ENCODE measurements at places on chromosomes 12 and 14.

DNA sequence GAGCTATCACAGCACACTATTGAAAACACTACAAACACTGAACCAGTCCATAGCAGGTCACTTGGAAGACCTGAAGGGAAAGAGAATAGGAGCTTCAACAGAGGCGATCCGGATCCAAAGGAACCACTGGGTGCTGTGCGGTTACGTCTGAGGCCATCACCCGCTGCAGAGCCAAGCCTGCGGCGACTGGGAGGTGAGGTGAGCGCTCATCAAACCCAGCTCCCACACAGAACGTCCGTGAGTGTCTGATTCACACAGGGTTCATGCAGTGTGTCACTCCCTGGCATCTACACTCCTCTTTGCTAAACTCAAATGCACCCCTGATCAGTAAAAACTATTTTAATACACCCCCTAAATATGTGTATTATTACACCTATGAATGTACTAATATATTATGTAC, 64.1 kb downstream of the TMEM132D start:
- DNase-seq = no peak

GRCh38 chr12:128914908-128915563, 61.8 kb downstream of the GLT1D1 start:
- DNase-seq = peak; percentile 32

- no peak for DNase-seq
Measured at GRCh38 chr14:81534510-81535074, 939 bp upstream of the SEL1L start.

DNA sequence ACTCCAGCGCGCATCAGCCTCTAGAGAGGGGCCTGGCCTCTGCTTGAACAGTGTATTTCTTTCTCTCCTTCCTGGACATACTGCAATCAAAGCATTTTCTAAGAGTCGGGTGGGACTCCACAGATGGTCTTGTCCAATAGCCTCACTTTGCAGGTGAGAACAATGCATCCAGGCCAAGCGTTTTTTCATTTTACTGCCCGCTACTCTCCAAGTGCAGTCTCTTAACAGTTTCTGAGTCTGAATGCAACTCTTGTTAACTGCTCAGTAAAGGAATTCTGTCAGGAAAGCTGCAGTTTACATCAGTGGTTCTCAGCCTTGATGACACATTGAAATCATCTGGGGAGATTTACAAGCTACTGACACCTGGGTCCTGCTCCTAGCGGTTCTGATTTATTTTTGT, 57.0 kb downstream of the IRF2BPL start:
- DNase-seq = no peak

DNA sequence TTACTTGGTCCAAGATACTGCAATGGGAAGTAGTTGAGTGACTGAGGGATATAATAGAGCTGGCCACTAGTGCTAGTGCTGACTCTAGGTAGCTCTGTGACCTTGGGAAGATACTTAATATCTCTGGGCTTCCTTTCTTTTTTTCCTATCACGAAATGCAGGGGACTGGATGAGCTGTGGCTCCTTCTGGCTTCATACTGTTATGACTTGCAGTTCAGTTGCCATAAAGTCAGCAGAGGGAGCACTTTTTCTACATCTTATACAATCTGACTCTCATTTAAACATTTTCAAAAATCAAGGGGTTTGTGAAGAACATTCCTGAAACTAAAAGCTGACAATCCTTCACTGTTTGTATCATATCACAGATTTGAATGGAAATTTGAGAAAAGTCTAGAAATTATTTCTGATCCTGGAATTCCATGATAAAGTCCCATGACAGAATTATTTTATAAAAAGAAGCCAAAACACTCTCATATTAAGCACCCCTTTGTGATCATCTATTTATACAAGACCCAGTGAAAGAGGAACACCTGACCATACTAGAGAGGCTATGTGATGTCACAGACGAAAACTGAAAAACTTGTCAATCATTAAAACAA, 5.3 kb downstream of the BHLHE41 start:
- DNase-seq = no peak

DNA sequence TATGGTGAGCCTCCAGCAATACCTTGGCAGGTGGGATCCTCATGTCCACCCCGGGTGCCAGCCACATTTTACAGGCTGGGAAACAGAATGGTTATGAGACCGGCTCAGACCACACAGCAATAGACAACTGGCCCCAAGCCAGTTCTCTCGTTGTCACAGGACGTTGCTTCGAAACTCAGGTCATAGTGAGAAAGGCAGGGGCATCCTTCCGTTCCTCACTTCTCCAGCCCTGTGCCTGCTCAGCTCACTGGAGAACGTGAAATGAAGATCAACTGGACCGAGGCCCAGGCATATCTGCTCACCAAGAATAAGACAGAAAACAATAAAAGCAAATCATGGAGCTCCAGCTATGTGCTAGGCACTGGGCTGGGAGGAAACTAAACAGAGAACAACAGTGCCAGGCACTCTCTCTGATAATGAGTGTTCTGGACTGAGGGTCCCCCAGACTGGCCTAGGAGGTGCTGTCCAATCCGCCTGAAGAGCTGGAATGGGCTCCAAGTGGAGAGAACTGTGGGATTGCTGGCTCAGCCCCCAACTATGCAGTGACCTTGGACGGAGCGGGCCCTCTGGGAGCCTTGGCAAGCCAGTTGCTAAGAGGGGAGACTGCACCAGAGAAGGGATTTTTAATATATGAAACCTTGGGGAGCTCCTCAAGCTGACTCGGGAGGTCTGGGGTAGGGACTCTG, 18.8 kb upstream of the FAIM2 start:
- no peak for DNase-seq

DNA sequence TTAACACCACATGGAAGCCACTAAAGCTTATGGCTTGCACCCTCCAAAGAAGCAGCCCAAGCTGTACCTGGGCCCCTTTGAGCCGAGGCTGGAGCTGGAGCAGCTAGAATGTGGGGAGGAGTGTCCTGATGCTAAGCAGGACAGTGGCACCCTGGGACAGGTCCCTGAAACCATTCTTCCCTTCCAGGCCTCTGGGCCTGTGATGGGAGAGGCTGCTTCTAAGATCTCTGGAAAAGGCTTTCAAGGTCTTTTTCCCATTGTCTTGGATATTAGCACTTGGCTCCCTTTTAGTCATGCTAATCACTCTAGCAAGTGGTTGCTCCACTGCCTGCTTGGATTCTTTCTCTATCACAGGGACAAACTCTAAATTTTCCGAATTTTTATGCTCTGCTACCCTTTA, 40.9 kb downstream of the OSBPL8 start:
- DNase-seq = no peak

DNA sequence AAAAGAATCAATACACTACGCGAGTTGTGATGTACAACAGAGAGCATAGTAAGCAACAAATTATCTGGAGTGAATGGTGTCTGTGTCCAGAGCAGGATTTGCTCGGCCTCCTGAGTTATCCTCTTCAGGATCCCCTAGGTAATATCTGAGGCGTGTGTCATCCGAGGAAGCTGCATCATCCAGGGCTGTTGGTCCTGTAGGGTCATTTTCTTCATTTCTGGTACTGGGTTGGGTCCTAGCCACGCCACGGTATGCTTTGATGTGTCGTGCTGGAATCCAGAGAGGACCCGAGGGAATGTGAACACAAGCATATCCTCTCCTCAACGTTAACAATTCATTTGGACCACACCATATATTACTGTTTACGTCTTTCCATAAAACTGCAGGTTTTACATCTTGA, 19.0 kb upstream of the CLEC4E start:
- no peak for DNase-seq

GRCh38 chr14:95220663-95221231, 63.4 kb upstream of the DICER1 start:
- DNase-seq = no peak

DNA sequence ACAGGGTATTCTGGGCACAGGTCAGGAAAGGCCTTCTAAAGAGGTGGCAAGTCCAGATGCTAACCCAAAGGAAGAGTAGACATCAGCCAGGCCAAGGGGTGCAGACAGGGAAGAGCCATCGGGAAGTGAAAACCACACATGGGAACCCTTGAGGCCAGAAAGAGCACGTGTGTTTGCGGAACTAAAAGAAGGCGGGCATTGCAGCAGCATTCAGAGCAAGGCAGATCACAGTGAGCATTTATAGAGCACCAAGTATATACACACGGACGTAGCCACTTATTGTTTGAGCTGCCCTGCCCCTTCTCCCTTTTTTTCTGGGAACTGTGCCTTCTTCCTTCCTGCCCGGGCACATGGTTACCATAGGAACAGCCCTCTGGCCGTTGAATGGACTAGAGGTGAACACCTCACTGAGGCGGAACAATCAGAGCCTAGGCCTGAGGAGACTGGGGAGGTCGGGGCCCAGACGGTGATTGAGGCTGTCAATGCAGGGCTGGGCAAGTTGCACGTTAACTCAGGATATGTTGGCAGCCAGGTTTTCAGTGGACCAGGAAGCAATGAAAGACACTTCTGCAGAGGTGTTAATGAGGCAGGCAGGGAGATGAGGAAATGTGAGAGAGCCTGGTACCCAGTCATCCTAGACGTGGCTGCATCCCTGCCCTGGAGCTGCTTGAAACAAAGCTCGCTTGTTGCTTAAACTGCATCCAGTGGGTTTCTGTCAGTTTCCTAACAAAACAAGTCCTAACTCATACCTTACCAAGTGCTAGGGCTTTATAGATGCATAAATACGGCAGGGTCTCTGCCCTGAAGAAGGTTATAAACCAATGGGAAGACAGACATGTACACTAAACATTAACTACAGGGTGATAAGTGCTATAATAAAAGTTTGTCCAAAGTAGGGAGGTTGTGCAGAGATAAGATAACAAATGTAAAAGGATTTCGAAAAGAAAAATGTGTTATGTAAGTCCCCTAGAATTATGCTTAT, 34.2 kb downstream of the MOAP1 start:
- DNase-seq = no peak

GRCh38 chr12:107567876-107568619, 117.6 kb upstream of the PWP1 start:
- DNase-seq = no peak

DNA sequence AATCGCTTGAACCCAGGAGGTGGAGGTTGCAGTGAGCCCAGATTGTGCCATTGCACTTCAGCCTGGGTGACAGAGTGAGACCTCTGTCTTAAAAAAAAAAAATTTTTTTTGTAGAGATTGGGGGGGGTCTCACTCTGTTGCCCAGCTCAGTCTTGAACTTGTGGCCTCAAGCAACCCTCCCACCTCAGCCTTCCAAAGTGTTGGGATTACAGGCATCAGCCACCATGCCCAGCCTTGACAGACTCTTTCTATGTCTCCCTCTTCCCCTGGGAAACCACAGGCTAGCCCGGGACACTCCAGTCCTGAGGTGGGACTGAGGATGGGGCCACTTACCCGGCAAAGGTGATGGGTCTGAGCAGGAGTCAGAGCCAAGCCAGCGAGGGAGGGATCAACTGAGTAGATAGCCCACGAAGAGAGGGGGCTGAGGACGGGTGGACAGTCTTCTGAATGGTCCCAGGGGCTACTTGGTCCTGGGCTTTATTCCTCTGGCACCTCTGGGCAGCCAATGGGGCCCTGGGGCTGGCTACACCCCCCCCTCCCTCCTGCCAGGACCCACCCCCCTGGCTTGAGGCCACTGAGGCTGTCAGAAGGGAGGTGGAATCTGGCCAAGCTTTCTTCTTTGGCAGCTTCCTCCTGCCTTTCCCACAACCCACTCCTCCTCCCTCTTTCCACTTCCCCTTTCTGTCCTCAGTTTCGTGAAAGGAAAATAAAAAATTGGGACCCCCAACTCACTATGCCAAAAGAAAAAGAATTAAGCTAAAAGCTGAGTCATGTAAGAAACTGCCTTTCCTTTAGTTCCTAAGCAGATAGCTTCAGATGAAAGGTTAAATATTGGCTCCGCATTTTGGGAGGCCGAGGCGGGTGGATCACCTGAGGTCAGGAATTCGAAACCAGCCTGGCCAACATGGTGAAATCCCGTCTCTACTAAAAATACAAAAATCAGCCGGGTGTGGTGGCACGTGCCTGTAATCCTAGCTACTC, at the start of gene SDS:
Gene SDS (minus strand): TSS at position 453 of the 981 bp plus-strand sequence. CDS start 4,179 bp downstream, outside the sequence.
- DNase-seq = no peak

GRCh38 chr12:94795520-94795919, 145.2 kb upstream of the TMCC3 start:
- DNase-seq = no peak

DNA sequence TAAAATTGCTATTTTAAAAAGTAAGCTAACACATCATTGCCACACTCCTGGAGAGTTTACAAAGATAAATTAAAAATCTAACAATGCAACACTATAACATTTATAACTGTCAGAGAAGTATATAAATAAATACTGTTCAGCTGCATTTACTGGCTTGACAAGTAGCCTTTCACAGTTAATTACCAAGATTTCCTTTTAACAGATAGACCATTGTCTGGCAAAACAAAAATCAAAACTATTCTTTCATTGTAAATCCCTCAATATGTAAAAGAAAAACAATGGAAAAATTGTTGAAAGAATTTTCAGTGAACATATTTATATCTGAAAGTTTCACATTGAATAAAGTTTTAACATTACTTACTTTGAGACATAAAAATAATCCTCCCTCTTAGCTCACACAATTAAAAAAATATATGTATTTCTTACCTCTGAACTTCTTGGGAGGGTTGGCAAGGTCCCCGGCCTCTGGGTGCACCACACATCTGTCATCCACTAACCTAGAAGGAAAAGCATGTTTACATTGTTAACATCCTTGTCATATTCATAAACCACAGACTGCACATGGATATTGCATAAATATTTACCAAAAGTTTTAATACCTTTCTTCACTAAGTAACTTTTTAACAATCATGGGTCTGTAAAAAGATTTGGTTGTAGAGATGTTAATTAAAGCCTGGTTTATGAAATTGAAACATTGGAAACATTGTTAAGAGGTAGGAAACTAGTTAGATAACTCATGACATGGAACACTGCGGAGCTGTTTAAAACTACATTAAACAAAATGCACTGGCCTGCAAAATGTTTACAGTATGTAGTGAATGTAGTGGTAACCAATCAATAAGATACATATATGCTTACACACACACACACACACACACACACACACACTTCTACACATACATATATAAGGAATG, 43.0 kb downstream of the ITPR2 start:
- no peak for DNase-seq

DNA sequence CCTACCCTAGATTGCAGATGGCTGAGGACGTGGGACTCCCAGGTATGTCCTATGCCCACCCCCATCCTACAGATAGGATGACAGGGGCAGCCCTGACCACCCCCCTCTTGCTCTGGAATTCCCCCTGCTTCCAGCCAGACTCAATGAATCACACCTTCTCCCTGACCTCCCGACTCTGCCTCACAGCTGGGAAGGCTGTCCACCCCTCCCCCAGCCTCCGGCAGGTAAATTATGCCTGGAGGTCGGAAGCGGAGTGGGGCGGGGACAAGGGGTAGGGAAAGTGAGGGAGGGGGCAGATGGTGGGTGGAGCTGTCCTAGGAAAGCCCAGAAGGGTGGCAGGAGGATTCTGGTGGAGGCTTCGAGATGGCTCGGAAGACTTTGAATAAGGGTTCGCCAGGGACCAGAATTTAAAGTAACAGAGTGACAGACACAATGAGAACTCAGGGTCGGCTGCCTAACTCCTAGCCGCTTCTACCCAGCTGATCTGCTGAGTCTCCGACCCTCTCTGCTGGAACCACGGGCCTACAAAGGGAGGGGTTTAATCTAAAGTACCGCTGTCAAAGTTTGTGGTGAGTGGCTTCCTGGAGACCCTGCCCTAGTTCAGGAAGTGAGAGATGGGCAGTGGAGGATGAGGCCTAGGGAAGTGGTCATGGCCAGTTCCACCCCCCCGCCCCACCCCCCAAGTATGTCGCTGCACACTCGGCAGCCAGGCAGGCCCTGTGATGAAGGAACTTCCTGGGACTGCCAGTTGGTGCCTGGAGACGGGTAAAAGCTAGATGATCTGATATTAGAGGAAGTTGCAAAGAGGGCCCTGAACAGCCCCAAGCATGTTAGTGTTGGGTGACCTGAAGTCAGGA, 4.2 kb downstream of the PLEKHG3 start:
- peak; percentile 83 for DNase-seq

GRCh38 chr12:84911271-84912197, 1.1 kb downstream of the SLC6A15 start:
- DNase-seq = no peak

- no peak for DNase-seq
Measured at GRCh38 chr14:90523961-90524875, 127.4 kb downstream of the CALM1 start.

Data from activated CD4-positive, alpha-beta memory T cell treated with anti-CD3 and anti-CD28 coated beads, Interleukin-2, amount 10 ng/mL, durations not matched to agents 7 days and 5 days (primary cell).